ENCODE measurements at places on chromosomes 11 and 22.

DNA sequence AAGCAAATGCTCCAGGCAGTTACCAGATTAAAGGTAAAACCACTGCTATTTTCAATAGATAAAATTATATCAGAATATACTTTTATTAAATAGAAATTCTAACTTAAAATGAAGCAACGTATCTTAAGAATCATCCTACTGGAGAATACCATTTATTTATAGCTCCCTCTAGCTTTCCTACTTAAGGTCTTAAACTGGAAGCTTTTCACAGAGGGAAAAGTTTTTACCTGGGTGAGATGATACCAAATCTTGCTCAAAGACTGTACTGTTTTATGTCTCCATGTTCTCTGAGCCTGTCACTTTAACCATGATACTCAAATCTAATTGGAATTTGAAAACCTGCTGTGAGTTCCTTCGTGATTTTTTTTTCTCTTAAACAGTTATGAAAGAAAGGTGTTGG is 291.8 kb downstream of the AASDHPPT start:
- DNase-seq, result no peak

DNA sequence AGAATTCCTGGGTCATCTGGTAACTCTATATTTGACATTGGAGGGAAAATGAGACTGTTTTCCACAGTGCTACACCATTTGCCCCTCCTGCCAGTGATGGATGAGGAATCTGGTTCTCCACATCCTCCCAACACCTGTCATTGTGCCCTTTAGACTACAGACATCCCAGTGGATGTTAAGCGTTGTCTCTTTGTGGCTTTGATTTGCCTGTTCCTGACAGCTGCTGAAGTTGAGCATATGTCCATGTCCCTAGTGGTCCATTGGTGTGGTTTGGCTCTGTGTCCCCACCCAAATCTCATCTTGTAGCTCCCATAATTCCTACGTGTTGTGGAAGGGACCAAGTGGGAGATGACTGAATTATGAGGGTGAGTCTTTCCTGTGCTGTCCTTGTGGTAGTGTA is 88.5 kb downstream of the BRD1 start:
- DNase-seq, result no peak

DNA sequence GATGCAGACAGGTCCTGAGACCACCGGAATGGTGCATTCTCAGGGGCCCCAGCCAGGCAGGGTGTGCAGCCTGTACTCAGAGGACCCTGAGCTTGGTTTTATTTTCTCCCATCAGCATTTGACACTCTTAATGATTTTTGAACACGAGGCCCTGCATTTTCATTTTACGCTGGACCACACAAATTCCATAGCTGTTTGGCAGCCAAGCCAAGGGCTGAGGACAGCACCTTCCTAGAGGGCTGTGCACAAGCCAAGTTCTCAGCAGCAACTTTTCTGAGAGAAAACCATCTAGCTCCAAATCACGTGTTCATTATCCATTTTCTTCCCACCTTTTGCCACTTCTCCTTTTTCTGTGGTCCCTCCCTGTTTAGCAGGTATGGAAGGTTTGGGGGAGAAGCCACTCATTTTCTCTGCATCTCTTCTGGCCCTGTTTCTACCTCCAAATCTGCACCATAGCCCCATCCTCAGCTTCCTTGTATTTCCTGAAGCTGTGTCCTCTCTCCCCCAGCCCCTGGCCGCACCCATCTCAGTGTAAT is 60.4 kb downstream of the TRAF6 start:
- no peak for DNase-seq

DNA sequence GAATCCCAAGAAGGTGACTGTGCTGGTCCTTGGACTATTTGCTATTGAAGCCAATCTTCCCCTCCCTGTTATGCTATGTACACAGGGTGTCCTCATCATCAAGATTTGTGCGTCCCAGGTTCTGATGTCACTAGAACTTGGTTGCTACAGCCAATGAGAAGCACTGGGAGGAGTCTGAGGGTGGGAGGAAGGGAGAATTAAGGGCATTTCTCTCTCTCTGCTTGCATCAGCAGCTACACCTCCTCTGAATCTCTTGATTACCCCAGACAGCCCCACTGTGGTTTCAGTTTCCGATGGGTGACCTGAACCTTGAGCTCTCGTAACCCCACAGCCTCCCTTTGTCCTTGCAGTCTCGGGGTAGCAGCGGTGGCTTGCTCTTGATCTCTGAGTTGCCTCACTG is 212.4 kb upstream of the SESN3 start:
- DNase-seq, result no peak

- DNase-seq, result no peak
Measured at GRCh38 chr22:24406322-24407277, 20.8 kb upstream of the ADORA2A start.
